ENCODE measurements at places on chromosomes 1 and 21.

GRCh38 chr1:30887485-30888315 lies 20.9 kb downstream of the SDC3 start:
- DNase-seq: no peak

GRCh38 chr1:205122489-205122882 lies 708 bp upstream of the RBBP5 start:
- DNase-seq: no peak

DNA sequence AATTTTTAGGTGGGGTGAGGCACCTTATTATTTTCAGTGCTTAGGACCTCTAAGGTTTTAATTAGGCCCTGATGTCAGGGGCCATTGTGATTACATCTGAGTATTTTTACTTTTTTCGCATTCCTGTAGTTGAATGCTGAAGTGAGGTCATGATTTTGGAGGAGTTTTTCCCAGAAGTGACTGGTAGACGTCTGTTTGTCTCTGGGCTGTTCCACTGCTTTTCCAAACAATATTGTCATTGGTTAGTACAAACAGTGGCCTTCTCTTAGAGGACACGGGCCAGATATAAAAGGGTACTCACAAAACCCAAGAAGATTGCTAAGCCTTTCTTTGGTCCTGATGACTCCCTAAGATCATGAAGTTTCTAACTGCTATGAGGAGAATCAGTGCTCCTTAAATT lies 7.6 kb upstream of the RASAL2 start:
- DNase-seq: no peak

- no peak for DNase-seq
Observed at GRCh38 chr1:7266561-7266960, 481.3 kb downstream of the CAMTA1 start.

DNA sequence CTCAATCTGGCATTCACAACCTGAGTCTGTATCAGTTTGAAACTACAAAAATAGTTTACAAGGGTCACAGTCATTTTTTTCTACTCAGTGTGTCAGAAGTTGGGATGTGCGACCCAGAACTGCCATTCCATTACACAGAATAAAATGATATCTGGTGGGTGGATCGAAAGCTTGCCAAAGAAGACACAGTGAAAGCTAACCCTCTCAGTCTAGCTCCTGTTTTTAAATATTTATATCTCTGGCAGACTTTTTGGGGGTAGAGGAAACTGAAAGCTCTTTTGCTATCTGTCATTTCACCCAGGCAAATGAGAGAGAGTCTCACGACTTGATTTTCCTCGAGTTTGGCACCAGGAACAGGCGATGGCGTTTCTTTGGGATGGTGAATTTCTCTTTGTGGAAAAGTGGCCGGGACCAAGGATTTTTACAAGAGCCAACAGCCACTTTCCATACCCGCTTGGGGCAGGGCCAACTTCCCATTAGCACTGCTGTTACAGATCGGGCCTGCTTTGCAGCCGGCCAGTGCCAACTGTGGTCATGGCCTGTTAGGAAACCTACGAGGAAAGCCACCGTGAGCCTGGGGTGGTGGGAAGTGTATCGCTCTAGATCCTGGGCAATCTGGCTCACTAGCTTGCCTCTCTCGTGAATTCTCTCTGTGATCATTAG lies 185.5 kb upstream of the NFIA start:
- DNase-seq: no peak

DNA sequence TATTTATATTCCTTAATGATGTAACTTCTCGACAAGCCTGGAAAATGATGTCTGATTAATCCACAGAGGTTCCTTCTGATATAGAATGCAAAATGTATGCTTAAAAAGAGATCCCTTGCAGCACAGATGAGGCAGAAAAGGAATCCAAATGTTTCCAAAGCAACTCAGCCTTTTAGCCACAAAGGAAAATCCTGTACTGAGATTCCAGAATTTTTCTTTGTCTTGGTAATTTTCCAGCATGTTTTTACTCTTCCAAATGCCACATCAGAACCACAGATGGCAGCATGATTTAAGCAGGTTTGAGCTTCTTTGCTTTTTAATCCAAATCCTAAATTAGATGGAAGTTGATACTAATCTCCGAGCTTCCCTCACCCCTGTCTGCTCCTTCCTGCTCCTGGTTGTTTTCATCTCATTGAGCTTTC lies 176.4 kb upstream of the PALMD start:
- DNase-seq: peak; percentile 96
